ENCODE measurements at places on chromosomes 5 and 9.

GRCh38 chr5:177456976-177457851 lies 10.6 kb downstream of the PRR7 start:
- DNase-seq = peak; percentile 98

DNA sequence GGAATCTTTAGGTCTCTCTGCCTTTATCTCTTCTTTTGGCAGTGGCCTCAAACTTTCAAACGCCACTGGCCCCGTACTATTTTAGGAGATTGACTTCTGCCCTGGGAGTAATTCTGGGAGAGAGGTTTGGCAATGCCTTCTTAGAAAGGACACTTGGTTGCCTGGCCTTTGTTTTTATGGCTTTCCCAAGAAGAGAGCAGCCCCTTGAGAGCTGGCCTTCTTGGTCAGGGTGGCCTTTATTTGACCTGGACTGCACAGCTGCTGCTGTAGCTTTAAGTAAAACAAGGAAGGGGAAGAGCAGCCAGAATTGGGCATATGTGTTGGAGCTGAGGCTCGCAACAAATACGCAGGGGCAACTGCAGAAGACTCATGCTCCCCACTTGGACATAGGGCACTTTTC lies 60.8 kb downstream of the PTPN3 start:
- DNase-seq = no peak

GRCh38 chr9:127173063-127173462 lies 50.6 kb upstream of the ANGPTL2 start:
- no peak for DNase-seq

- no peak for DNase-seq
These were observed 224.7 kb downstream of the GDNF start for GRCh38 chr5:37615184-37615583.

GRCh38 chr9:128484686-128485413 lies 19.7 kb upstream of the GLE1 start:
- DNase-seq = no peak

- DNase-seq = no peak
These were observed 1.4 kb downstream of the HMGCR start for GRCh38 chr5:75338408-75338807.

DNA sequence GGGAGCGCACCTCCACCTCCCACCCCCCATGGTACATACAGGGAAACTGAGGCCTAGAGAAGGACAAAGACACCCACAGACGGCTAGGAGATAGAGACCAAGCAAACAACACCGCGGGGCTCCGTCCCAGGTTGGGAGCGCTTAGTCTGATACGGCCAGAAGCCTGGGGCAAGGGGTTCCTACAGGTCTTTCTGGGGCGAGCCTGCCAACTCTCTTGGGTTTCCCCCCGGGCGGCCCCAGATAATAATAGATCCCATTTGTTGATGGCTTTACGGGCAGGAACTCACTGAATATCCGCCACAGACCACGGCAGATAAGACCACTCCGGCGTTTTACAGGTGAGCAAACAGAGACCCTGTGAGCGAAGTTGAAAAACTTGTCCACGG lies 5.0 kb upstream of the EBF1 start:
- no peak for DNase-seq

DNA sequence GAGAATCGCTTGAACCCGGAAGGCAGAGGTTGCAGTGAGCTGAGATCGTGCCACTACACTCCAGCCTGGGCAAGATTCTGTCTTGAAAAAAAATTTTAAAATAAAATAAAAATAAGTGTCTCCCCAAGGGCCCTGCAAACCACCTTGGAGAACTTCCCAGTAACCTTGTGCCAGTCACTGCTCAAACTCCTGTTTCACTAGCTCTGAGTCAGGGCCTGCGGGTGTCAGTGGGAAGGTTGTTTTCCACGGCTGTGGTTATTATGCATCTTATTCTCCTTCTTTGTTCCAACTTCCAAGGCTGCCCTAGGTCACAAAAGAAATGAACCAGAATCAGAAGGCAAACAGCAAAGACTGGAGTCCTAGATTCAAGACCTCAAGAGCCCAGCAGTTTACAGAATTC lies 246.7 kb downstream of the ADAMTSL1 start:
- no peak for DNase-seq

- DNase-seq = no peak
These were observed 288.1 kb downstream of the NNT start for GRCh38 chr5:43891112-43891511.

DNA sequence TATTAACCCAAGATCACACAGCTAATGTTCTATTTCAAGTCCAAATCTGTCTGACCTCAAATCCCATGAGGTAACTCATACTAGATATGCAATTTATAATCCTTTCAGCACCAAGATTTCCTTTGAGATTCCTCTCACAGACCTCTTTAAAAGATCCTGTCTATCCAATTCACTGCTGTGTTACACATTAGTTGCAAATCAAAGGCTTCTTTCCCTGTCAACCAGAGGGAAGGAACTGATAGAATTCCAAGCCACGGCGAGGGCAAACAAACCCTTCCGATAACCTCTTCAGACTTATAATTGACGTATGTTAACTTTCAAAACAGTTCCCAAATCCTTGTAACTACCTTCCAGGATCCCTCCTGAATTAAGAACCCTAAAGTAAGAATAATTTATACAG lies 168.9 kb downstream of the DRD1 start:
- DNase-seq = no peak

GRCh38 chr5:14872070-14872989 lies 752 bp upstream of the ANKH start:
- DNase-seq = peak; percentile 49

DNA sequence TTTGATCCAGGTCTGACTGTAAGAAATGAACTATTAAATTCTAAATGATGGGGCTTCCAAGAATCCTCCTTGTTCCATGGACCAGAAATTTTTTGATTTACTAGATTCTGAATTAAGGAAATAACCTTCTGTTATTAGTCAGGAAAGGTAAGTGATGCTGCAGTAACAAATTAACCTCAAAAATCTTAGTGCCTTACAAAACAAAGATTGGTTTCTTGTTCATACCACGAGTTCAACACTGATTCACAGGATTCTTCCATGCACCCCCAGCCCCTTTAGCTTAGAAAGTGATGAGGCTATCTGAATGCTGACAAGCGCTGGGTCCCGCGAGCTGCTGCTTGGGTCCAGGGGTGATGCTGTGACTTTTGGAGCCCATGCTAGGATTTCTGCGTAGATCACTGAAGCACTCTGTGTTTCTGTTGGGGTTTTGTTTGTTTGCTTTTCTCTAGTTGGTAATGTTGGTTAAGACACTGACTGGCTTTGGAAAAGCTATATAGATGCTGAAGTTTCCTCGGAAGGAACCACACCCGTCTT lies 52.3 kb downstream of the COL15A1 start:
- DNase-seq = no peak

DNA sequence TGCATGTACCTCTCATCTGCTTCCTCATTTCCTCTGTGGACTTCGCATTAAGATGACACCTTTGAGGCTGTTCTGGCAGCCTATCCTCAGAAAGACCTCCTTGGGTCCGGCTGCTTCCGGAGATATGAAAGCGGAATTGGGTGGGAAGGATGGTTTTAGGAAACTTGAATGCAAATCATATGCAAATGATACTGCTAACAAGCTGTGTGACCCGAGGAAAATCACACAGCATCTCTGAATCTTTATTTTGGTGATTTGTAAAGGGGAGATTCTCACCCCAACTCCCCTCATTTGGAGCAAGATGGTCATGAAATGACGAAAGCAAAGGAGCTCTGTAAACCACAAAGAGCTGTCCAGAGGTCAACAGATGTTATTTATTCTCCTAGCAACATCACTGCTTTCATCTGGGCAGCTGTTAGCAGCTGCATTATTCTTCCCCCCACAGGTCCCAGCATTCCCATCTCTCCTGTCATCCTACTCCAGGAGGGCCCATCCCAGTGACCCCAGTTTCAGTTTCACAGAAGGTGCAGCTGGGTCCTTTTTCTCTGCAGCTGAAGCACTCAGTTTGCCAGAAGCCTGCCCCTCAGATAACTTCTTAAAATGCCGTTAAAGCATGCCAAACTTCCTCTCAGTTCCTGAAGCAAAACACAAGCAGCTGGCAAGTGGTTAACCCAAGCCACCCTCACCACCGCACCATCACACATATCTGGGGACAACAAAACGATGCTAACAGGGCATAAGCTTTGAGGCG lies 269.5 kb downstream of the SEC61B start:
- DNase-seq = no peak

DNA sequence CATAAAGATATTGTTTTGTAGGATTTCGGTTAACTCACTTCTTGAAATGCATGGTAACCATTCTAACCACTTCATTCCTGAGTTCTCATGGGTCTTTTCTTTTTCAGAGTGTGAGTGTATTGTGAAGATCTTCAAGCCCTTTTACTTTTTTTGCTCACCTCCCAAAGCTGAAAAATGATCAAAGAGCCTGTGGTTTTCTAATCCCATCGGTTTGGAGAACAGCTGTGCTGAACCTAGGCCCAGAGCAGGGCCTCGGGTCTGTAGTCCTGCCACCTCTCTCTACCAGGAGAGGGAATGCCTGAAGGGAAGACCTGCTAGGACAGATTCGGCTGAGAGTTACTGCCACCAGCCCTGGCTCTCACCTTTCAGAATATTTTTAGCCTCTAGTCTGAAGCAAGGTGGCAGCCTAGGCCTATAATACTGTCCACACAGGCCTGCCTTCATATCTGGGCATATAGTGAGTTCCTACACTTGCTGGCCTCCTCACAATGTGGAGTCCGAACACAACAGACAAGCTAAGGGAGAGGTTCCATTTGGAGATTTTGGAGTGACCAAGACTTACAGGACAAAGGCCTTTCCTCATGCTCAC lies 13.8 kb downstream of the RGMB start:
- no peak for DNase-seq

GRCh38 chr9:133148199-133149129 lies 15.2 kb downstream of the GBGT1 start:
- DNase-seq = peak; percentile 84

DNA sequence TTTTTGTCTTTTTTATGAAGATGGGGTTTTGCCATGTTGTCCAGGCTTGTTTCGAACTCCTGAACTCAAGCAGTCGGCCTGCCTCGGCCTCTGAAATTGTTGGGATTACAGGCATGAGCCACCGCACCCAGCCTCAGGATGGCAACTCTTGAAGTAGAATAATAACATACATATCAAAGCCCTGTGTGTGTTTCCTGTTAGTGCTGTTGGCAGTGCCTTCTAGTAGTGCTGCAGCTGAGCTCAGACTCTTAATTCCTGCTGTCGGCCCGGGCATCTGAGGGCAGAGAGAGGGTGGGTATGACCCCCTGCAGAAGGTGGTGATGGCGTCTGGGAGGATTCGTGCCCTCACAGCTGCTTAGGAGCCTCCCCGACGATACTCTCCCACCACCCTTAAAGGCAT lies 227.2 kb downstream of the PDZD2 start:
- no peak for DNase-seq

DNA sequence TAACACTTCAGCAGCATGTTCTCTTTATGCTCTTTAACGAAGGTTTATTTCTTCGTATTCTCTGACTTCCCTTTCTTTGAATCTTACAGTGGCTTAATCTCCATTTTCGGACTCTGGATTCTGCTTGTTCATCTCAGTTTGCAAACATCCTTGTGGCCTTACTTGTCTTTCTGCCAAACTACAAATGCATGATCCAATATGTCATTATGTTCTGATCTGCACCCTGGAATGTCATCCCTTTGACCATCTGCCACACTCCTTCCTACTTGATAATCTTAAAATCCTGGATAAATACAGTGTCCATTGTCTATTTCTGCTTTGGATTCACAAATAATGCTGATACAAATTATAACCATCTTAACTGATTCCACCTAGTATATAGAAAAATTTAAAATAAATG lies 499.2 kb downstream of the CDH18 start:
- no peak for DNase-seq

DNA sequence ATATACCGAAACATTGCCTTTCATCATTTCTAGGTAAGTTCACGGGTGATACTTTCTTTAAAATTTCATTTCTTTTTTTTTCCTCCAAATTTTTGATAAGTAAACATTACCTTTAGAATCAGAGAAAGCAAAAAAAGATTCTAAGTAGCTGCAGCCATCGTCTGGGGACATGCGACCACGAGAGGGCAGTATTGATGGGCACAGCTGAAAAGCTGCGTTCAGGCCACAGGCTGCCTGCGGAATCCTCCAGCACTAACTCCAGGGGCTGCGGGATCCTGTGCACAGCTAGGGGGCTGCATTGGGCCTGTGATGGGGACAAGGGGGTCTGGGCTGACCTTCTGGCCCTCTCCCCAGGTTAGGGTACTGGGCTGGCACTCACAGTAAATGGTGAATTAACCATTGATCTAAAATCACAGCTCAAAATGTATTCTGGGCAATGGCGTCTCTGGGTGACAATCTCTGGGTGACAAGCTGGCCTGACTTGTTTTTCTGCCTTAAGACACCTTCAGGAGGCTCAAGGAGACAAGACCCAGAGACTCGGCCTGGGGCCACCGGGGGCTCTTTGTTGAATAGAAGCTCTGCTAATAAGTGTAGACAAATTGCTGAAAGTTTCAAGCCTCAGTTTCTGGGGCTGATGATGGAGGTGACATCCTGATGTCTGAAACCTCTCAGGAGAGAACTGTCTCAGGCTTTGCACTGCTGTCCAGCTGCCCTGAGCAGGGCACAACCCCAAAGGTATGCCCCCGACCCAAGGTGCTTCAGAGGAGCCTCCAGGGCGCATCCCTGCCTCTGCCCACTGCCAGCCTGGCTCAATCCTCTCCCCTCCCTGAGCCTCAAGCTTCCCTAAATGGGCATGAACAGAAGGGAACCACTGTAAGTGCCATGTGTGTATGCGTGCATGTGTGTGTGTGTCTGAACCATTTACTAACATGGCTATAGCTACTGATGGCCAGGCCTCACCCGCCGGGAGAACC lies 44.3 kb upstream of the SARDH start:
- DNase-seq = peak; percentile 88
